ENCODE measurements at places on chromosomes 2 and 18.

- DNase-seq = no peak
Measured at GRCh38 chr2:96604104-96604503, 34.0 kb downstream of the KANSL3 start.

- DNase-seq = no peak
Measured at GRCh38 chr2:107743274-107743673, 83.4 kb upstream of the RGPD4 start.

GRCh38 chr18:58128381-58129374 is 84.7 kb downstream of the NEDD4L start:
- DNase-seq = no peak

- peak; percentile 4 for DNase-seq
Measured at GRCh38 chr18:8084160-8084559, 517.0 kb downstream of the PTPRM start.
